Caudate nucleus (tissue), 63 donors: ENCODE measurements at places on chromosomes 4 and X.
A peak's percentile ranks its signal among the peaks of the same experiment; 100 is the strongest.

GRCh38 chr4:16187455-16187854 lies 38.8 kb downstream of the TAPT1 start:
- DNase-seq = no peak

DNA sequence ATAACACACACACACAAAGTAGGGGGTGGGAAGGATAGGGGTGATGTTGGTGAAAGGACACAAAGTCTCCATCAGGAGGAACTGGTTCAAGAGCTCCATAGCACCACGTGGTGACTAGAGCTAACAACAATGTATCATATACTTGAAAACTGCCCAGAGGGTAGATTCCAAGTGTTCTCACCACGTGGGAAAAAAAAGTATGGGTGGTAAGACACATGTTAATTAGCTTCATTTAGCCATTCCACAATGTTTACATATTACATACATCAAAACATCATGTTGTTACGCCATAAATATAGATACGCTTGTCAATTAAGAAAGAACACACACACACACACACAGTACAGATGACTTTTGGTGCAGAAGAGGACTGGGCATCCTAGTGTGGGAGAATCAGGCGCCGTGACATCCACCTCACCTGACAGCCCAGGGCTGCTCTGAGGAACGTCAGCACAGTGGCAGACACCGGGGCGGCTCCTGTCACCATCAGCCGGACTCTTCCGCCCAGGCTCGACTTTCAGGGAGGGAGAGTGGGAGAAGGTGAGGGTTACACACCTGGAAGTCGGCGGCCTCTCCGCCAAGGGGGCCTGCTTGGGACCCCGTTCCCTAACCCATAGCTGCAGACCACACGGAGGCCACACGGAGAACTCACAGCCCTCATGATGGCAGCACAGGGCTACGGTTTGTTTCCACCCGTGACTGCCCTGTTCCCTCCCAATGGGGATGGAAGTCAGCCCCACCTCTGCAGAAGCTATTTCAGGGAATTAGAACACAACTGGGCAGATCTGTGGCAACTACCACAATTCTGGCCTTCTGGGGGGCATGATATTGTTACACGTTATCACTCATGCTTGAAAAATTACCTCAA lies 31.8 kb upstream of the CENPU start:
- no peak for DNase-seq

DNA sequence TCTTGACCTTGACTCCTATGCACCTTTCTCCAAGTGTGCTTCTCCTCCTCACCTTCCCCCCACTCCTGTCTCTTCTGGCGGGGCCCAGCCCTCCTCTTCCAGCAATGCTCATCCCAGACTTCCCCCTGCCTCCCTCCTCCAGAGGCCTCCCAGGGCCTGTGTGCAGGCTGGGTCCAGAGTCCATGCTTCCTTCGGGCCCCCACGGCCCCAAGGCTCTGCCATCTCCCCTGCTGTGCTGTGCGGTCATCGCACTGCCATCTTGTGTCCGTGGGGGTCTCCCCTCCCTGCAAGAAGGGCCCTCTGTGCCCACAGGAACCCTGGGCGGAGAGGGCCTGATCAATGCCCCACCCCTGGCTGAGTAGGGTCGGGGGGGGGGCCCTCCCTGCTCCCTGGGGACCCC lies 27.3 kb downstream of the ATP2B3 start:
- no peak for DNase-seq

DNA sequence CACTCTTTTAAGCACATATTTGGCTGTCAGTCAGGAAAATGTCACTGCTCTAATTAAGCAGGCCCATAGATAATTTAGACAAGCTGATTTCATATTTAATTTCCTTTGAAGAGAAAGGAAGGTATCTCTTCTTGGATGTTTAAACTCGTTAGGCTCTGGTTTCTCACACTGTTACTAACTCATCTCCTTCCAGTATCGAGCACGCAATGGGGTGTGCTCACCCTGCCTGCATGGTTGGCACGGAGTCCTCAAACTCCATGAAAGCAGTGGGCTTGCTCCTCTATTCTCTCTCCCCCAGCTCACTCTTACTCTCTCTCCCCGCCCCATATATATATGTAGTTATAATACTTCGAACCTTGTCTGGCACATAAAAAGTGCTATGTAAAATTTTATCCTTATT lies 76.9 kb downstream of the EGF start:
- DNase-seq = no peak

DNA sequence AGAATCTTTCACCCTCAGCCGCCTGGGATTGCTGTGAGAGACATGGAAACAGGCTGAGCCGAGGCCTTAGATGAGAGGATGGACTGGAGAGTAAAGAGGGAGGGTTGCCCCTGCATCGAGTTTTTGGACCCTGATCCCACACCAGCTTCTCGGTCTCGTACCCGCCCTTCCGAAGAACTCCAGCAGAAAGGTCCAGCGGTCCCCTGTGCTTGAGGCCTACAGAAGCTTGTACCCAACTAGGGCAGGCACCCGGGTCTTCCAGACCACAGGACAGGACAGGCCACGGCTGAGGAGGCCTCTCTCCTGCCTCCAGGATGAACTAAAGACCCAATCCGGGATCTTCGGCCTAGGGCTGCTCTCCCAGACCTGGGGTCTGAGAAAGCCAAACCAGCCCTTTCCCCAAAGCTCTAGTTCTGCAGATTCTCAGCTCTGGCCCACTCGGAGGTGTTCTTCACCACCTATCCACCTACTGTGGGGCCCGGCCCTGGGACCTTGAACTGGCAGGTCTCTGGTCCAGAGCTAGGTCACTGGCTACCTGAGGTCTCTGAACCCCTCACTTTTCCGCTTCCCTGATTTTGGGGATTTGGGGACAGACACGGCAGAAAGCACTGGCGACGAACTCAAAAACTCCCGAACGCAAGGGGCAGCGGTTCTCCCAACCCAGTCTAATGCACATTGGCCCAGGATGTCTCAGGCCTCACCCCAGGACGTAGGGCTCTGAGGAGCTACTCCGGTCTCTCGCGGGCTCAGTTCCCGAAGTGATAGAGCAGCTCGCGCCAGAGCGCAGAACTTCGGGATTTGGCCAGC lies 1.1 kb downstream of the NKX3-2 start:
- no peak for DNase-seq

DNA sequence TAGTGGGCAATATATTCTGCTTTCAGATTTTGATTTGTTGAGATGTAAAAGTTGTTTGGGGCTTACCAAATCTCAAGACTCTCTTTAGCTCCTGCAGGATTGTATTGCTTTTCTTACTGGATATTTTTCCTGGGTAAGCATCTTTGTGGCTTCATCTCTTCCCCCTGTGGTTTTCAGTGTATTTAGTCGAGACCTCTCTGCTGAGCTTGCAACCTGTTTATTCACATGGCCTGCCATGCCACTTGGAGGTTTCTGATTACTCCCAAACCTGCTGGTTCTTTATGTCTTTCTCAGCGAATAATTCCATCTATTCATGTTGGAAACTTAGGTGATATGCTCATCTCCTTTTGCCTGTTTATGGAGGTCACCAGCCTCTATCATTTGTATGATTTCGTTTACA lies 10.9 kb downstream of the CCNG2 start:
- DNase-seq = no peak

GRCh38 chrX:86154553-86154952 lies 6.3 kb downstream of the DACH2 start:
- peak; percentile 2 for DNase-seq

GRCh38 chr4:48777739-48778138 lies 2.3 kb downstream of the FRYL start:
- no peak for DNase-seq

DNA sequence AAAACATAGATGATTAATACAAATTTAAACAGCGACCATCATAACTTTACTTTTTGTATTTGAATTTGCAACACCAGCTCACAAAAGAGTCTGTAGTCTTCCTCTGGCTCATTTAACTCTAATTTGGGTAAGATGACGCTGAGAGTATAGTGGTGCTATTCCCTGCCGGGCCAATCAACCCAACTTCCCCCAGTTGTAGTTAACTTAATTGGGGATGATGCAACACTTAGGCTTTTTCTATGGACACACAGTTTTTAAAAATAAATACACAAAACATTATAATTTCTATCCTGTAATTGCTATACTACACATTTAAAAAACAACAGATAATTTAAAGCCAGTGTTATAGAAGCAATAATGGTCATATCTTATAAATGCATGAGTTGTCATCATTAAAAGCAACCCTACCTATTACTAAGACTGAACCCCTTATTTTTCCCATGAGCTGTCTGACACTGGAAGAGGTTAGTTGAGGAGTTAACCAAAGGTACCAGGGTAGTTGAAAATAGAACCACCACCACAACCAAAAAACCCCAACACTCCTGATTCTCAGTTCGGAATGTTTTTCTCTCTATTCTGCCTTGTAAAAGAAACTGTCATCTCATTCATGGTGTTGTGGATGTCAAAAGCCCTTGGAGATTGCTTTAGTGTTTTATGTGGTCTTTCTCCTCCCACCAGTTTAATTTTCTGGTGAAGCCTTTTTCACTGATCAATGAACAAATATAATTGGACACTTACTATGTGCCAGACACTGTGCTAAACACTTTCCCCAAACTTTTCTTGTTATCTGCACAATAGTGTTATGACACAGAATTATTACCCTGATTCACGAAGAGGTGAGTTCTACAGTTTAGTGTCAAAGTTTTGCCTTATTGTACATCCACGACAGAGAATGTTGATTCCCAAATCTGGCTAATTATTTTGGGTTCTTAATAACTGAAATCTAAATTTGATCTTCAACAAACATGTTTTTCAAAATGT lies 61.5 kb upstream of the RAPGEF2 start:
- no peak for DNase-seq

DNA sequence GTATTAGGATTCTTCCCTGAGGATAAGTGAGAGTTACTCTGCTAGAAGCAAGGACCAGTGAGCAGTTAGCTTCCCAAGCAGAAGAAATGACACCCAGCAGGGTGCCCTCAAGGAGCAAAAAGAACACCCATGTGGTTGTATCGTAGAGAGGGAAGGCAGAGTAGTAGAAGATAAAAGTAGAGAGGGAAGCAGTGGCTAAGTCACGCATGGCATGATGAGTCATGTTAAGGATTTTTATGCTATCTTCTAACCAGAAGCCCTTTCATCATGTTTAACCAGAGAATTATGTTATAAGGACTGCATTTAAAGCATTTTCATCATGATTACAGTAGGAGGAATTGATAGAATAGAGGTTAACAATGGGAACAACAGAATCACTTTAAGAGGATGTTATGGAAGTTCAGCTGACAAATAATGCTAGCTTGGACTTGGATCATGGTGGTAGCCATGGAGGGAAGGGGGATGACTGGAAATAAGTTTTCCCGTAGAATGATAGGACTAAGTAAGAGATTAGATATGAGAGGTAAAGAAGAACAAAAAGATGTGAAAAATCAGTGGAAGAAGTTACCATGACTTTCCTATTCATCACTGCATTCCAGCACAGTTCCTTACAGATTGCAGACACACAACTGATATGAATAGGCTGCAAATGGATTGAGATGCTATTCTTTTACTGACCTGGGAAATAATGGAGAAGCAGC lies 383.5 kb upstream of the INTU start:
- no peak for DNase-seq

- no peak for DNase-seq
These were observed 10.1 kb upstream of the NKX1-1 start for GRCh38 chr4:1416051-1416947.

DNA sequence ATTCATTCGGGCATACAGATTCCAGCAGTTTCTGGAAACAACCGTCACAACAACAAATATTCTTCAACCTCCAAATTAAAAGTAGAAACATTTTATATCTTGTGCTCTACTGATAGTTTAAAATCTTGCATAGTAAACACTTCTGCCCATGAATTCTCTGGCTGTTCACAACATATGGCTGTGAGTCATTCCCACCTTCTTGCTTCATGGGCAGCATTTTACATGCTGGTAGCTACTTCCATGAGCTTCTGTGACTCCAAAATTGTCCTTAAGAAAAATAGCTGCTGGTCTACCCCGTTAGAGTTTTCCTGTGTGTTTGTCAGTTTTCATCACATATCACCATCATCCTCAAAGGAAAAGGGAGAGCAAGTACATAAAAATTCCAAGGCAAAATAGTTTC lies 22.7 kb downstream of the PNPLA4 start:
- no peak for DNase-seq

GRCh38 chrX:119087121-119087520 lies 14.3 kb downstream of the CT47C1 start:
- DNase-seq = no peak

DNA sequence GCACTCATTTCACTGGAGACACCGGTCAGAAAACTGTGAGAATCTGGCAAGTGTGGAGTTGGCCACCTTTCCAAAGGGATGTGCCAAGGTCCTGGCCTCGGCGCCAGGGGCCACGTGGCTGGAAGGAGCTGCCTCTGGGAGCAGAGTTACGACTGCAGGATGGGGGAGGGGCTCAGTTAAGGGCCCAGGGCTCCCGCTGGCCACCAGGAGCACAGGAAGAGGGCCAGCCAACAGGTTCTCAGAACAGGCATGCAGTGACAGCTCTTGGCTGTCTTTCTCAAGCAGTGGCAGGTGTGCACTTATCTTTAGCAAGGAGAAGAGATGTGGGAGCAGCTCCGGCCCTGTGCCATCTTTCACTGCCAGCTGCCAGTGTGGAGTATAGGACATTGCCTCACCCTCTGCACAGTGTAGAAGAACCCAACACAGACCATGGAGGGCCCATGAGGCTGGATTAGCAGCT lies 115.9 kb upstream of the RBPJ start:
- DNase-seq = no peak

- DNase-seq = no peak
These were observed 132.8 kb upstream of the MAP9 start for GRCh38 chr4:155509555-155509954.

DNA sequence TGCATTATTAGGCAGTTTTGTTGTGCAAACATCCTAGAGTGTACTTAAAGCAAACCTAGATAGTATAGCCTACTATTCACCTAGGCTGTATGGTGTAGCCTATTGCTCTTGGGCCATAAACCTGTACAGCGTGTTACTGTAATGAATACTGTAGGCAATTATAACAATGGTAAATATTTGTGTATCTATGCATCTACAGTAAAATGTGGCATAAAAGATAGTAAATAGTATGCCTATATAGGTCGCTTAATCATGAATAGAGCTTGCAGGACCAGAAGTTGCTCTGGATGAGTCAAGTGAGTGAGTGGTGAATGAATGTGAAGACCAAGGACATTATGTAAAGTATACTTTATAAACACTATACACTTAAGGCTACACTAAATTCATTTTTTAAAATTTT lies 16.6 kb downstream of the USO1 start:
- DNase-seq = no peak

DNA sequence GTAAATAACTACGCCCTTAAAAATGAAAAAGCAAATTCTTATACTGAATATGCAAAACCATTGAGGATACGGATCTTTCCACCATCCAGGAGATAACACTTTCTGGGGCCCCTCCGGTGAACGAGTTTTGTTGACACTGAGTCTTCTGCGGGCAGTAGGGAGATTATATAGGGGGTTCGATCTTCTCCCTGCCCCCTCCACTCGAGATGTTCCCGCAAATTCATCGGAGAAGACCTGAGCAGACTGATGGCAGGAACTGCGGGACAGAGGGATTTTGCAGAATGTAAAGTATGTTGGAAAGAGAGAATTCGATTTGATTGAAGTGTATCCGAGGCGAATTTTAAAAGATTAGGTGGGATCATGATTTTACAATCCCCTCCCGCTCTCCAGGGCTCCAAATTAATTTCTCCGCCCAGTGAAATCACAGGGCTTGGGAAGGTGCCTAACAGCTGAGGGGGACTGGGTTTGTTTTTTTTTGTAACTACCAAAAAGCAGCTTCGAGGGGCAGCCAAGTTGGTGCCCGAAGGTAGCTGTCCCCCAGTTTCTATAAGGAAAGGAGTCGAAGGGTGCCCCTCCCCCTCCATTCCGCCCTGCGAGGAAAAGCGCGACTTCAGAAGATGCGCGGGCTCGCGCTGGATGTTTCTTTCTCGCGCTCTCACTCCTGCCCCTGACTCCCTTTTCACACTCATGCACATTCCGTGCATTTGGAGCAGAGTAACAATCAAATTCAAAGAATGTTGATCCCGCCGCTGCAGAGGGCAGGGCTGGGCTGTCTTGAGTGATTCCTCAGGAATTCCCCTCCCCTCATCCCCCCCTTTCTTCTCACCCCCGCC lies 1.2 kb downstream of the TMEM255A start:
- DNase-seq = no peak
